Fibroblast of the conjunctiva (primary cell): ENCODE measurements at places on chromosomes 2 and 18.

DNA sequence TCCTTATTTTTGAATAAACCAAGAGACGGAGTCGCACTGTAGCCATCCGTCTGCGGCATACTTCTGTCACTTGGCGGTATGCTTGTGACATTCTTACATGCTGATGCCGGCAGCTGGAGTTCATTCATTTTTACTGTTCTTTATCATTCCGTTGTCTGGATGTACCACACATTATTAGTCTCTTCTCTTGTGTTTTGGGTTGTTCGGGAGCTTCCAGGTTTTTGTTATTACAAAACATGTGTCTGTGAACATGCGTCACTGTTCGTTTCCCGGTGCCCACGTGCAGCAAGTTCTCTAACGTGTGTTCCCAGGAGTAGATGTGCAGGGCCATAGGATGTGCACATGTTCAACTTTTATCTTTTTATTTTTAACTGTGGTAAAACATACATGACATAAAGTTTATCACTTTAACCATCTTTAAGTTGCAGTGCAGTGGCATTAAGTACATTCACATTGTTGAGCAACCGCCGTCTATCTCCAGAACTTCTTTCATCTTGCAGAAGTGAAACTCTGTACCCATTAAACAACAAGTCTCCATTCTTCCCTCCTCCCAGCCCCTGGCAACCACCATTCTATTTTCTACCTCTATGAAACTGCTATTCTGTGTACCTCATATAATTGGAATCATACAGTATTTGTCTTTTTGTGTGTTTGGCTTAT lies 40.1 kb downstream of the MTCL1 start:
- no peak for DNase-seq

DNA sequence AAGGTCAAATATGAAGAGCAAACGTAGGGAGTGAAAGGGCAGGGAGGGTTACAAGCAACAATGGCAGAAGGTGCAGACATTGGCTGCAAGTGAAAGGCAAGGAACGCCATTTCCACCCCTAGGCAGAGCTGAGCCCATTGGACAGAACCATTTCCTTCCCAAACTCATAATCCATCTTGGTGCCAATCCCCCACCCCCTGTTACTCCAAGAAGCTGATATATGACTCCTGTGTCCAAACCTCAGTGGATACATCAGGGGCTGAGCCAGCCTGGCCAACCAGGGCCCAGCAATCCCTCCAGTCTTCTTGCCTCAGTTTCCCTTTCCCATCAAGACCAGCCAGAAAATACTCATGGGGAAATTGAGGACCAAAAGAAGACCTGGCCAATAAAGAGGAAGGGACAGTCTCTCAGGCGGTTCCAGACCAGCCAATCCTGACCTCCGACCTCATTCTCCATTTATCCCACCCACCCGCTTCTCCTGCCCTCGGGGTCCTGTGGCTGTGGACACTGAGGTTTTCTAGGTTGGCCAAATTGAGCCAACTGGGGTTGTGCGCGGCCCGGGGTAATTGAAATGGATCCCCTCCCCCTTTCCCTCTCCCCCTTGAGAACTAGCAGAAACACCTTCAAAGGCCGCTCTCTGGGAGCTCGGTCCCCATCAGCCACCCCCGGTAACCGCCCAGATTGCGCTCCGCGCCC lies 24.8 kb downstream of the TNS1 start:
- no peak for DNase-seq

DNA sequence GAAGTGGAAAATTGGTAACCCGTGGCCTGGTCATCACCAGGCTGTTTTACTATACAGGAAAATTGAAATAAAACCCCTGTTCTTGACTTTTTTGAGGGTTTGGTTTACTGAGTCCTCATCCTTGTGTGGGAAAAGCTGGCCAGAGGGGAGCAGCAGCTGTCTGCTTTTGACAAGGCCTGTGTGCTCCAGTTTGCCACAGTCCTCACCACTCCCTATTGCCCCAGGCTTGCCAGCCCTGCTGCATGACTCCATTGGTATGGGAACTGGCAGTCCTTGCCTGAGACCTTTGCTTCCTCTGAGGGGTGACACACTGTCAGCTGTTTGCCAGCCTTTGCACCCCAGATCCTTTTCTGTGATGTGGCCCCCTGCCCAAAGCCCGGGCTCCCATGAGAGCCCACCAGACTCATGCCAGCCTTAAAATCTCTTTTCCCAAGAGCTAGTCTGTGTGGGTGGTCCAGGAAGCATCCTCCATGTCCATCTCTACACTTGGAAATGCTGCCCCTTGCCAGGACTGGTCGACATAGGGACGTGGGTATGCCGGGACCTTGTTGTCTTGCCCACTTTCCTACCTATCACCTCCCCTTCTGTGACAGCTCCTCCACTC lies 39.0 kb downstream of the GLI2 start:
- no peak for DNase-seq

DNA sequence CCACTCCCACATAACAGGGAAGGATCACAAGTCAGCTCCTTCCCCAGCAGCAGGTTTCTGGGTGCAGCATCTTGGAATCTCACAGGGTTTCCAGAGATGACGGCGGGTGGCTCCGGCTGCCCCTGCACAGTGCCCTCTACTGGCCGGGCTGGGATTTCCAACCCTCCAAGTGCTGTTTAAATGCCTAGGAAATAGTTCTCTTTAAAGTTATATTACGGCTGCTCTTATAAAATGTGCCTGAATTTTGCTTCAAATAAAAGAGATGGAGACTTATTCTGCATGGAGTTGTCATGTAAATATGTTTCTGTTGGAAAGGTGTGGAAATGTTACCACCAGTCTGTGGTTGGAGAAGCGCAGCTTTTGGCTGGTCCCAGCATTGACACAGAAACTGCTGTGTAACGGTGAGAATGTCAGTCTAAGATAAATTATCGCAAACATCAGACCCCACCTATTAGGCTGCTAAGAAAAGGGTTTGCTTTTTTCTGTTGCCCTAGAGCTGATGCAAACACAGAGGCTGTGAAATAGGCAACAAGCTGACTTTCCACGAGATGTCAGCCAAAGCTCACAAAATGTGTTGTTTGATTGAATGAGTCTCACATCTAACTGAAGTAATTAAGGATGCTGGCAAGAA lies 3.3 kb upstream of the HJURP start:
- DNase-seq = no peak

- no peak for DNase-seq
Observed at GRCh38 chr2:196268025-196268424, 96.6 kb upstream of the STK17B start.

GRCh38 chr2:164843346-164843911 lies 1.8 kb upstream of the COBLL1 start:
- no peak for DNase-seq

- no peak for DNase-seq
Observed at GRCh38 chr2:1910592-1911246, 166.4 kb upstream of the PXDN start.

- no peak for DNase-seq
Observed at GRCh38 chr2:100976645-100977391, 25.3 kb upstream of the RPL31 start.

DNA sequence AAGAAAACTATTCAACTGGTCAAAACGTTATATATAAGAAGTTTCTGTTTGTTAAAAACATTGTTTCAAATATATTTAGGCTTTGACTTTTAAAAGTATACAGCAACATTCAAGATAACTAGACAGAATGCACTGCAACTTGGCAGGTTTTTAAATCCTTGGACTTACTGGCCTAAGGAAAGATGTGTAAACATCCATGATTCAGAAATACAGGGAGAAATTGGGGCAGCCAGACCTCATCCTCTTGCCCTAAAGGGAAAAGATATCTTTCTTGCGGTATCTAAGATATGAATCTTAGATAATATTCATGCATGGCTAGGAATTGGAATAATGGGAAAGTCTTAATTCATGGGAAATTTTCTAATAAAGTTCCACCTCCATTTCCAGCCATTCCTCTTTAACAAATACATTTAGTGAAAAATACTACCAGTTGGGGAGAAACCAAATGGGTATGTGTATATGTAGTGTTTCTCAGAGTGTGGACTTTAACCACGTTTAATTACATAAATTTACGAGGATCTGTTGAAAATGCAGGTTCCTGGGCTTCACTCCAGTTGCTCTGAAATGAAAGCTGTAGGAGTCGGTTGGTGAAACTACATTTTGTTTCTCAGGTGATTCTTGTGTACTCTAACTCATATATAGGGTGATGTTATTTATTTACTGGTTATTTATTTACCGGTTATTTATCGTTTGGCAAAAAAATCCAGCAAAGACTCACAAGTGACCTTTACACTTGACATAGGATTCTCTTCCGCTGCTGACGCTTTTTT lies 587 bp upstream of the TANK start:
- DNase-seq = no peak

DNA sequence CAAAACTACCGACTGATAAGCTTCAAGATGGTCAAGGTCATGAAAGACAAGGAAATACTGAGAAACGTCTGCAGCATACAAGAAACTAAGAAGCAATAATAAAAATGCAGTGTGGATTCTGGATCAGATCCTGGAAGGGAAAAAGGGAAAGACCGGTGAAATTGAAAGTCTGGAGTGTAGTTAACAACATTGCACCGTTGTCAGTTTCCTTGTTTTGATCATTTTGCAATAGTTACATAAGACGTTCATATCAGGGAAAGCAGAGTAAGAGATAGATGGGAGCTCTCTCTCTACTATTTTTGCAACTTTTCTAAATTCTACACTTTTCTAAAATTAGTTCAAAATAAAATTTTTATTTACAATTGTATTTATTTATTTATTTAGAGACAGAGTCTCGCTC lies 15.0 kb upstream of the ZNF407 start:
- no peak for DNase-seq

GRCh38 chr2:26595146-26595545 lies 46.0 kb downstream of the CIB4 start:
- DNase-seq = no peak

DNA sequence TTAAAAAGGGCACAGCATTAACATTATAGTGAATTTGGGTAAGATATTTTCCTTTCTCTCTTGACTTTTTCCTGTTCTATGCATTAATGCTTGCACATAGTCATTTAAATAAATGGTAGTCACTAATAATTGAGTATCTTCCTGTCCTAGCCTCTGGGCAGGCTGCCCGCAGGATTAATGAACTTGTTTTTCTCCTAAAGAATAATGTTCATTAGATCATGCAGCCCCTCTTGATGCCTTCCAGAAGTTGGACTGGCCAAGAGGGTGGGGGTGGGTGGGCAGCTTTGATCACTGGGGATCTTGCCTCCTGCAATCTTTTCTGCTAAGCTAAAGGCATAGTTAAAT lies 514.5 kb upstream of the CDH2 start:
- no peak for DNase-seq

DNA sequence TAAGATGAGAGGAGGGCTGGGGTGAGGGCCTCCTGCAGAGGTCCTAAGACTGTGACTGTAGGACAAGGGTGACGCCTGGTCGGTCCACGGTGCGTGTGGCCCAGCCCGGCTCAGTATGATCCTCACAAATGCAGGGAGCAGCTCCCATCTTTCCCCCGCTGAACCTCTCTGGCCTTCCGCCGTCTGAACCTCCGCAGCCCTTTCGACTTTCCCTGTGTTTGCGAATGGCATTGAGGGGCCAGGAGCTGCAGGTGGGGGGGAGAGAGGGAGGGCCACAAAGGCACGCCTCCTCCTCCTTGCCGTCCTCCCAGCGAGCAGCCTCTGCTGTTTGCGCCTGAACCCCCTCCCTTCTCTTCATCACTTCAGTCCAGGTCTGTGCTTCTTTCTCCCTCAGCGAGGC lies 68.6 kb upstream of the PXDN start:
- DNase-seq = no peak

DNA sequence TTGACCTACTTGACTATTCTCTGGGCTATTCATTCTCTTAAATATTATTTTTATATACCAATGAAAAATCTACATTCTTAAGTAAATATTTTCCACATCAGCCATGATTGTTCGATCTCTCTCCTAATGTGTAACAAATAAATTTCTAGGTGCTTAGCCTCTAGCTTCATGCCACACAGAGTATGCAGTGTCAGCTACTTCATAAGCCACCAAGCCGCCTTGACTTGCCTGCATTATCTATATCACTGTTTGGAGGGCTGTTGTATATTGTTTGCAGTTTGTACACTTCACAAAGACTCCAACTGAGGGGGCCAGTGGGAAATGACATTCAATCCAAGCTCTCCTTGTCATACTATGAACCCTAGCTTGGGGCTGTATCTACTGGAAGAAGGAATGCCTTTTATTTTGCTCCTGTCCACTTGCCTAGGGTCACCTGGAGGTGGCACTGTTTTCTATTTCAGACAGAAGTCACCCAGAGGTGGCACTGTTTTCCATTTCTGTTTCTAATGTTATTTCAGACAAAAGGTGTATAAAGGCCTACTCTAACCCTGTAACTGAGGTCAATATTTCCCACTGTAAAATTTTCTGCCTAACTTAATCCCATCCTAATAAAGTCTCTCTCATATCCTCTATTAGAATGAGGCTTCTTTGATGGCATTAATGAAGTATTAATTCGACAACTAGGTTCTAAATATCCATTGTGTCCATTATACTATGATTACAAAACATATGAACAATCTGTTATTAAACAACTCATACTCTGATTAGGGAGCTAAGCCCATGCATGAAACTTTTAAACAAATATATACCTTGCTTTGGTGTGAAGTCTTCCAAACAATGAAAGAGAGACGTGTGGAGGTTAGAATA lies 36.4 kb downstream of the COL5A2 start:
- DNase-seq = no peak

GRCh38 chr2:163341426-163341825 lies 394.4 kb downstream of the FIGN start:
- DNase-seq = no peak

GRCh38 chr2:23411752-23412431 lies 26.9 kb downstream of the KLHL29 start:
- DNase-seq = peak; percentile 75

- DNase-seq = no peak
Observed at GRCh38 chr2:176291809-176292283, 22.6 kb downstream of the MTX2 start.

- DNase-seq = no peak
Observed at GRCh38 chr2:119937680-119938079, 75.2 kb upstream of the EPB41L5 start.

GRCh38 chr2:179444056-179444455 lies 179.4 kb upstream of the SESTD1 start:
- DNase-seq = no peak

- DNase-seq = no peak
Observed at GRCh38 chr2:25980951-25981350, 1.3 kb downstream of the KIF3C start.

- no peak for DNase-seq
Observed at GRCh38 chr2:200007306-200007705, 51.9 kb downstream of the MAIP1 start.

GRCh38 chr2:194385376-194385775 lies 1271.7 kb upstream of the SLC39A10 start:
- no peak for DNase-seq

- DNase-seq = no peak
Observed at GRCh38 chr2:180730976-180731375, 249.4 kb upstream of the UBE2E3 start.

- DNase-seq = no peak
Observed at GRCh38 chr2:71989671-71990070, 158.0 kb downstream of the CYP26B1 start.

GRCh38 chr2:100870652-100871531 lies 51.0 kb downstream of the NPAS2 start:
- no peak for DNase-seq

DNA sequence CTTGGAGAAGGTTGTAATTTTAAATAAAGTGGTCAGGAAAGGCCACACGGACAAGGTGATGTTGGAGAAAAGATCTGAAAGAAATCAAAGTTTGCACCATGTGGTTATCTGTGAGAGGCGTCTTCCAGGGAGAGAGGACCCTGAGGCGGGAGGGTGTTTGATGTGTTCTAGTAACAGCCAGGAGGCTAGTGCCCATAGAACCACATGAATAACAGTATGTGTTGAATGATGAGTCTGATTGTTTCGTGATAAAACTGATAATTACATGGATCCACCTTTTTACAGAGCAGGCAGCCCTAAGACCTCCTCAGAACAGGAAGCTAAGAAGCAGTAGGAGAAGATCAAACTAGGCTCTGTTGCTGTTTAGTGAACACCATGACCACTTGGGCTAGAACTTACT lies 91.4 kb downstream of the SCG2 start:
- no peak for DNase-seq
